Right renal pelvis (tissue), 4 donors: ENCODE measurements at places on chromosomes 4 and X.

DNA sequence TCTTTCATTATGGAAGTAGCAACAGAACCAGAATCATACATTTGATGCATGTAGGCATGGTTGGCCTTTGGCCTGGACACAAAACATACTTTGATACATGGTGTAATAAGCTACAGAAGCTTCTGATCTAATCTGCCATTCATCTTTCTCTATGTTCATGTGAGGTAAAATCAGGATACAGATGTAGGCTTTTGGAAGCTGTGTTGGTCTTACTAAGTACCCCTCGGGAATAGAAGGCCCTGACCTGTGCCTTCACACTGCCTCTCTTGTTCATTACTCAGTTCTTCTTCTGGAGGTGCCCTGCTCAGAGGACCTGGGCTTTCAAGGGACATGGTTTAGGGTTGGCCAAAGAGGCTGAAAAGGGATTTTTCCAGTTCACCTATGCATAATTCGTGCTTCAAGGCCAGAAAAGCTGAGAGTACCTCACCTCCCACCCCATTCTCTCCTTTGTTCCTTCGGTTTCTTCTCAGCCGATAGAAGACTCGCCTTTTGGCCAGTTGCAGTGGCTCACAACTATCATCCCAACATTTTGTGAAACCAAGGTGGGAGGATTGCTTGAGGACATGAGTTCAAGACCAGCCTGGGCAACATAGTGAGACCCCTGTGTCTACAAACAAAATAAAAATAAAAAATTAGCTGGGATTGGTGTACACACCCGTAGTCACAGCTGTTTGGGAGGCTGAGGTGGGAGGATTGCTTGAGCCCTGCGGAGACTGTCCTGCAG lies 25.9 kb downstream of the SNX25 start:
- DNase-seq = no peak

DNA sequence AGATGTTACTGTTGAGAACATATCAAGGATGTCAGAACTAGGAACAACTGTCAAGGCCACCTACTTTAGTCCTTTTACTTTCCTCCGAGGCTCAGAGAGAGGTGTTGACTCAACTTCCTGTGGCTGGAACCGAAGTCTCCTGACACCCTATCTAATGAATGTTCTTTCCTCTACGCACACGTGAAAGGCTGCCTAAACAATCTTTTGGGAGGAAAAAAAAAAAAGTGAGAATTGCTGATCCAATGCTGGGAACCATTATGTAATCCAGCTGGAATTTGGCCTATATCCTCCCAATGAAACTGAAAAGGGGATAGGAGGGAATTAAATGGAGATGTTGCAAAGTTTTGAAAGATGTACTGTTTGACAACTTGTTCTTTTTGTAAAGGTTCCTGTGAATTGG lies 8.3 kb upstream of the MAP7D3 start:
- DNase-seq = no peak

GRCh38 chrX:100995469-100995868 lies 26.0 kb downstream of the ARL13A start:
- DNase-seq = no peak

- DNase-seq = no peak
Measured at GRCh38 chr4:7402526-7402925, 32.2 kb downstream of the PSAPL1 start.

GRCh38 chr4:104975617-104976016 lies 171.1 kb upstream of the TET2 start:
- no peak for DNase-seq

DNA sequence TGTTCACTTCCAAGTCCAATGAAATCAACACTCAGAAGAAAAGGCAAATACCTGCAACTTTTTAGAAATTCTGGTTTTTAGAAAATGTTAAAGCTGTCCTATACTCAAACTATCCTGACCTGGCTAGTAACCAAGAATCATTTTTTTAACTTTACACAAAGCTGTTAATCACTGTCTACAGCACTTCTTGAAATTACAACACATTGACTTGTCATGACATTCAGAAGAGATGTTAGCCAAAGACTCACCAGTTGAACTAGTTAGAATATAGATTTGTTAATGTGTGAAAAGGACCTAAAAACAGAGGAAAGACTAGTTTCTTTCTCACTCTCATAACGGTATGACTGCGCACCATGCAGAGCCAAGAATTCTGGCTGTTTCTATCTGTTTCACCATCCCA lies 98.8 kb downstream of the COX18 start:
- no peak for DNase-seq

- no peak for DNase-seq
Measured at GRCh38 chr4:88690355-88690754, 7.3 kb downstream of the NAP1L5 start.

- DNase-seq = no peak
Measured at GRCh38 chr4:108181704-108182103, 13.0 kb upstream of the LEF1 start.

DNA sequence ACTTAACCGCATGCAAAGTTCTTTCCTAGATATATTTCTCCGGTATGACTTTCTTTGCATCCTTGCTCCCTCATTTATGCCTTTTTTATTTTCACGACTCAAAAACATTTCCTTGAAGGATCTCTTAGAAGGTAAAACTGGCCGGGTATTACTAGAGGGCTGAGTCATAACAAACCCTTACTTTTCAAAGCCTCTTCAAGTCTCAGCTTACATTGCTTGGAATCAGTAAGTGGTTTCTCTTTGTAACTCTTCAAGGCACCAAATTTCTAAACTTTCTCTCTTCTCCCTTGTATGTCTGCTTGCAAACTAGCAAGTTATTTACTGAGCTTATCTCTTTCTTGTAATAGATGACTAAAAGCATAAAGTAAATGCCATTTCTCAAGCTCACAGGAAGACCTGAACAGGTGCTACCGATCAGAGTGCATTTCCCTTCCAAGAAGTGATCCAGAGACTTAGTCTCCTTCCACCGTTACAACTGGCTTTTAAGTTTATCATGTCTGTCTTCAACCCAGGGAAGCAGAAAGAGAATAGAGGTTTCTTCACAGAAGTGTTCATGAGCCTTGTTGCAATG lies 75.5 kb downstream of the ANXA10 start:
- DNase-seq = no peak

GRCh38 chr4:80875642-80876041 lies 154.9 kb upstream of the BMP3 start:
- no peak for DNase-seq

GRCh38 chr4:87419578-87420249 lies 2.7 kb upstream of the NUDT9 start:
- DNase-seq = no peak

GRCh38 chr4:101183221-101183620 lies 164.1 kb downstream of the PPP3CA start:
- DNase-seq = no peak

GRCh38 chr4:136796953-136797352 lies 735.3 kb downstream of the PCDH18 start:
- no peak for DNase-seq

- DNase-seq = no peak
Measured at GRCh38 chr4:156766846-156767245, 204.8 kb downstream of the PDGFC start.

DNA sequence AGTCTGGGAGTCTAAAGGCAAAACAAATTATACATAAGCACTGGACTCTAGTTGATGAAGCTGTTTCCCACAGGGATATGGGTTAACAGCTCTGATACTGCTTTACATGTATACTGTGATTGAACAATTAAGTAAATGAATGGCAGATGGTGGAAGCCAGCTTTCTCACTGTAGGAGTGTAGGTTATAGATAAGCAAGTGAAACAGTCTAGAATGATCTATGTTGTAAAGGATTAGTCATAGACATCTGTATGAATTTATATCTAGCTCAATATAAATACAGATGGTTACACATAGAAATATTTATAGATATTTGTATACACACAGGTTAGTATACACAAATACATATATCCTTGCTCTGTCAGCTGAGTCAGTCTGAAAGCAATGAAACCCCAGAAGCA lies 276.1 kb downstream of the PPARGC1A start:
- DNase-seq = no peak

DNA sequence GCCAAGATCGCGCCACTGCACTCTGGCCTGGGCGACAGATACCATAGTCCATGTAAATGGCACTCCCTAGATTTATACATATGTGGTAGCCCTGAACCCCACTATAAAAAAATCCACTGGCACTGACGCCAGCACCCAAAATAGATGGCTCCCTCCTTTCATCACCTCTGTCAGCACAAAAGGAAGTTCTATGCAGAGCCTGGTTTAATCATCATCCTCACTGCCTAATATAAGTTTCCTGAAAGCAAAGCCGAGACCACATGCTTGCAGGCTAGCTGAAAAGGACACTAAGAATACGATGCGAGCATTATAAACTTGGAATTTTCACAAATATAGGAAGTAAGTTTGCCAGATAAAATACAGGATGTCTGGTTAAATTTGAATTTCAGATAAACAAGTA lies 27.5 kb upstream of the DOCK11 start:
- DNase-seq = no peak

GRCh38 chrX:72247206-72247942 lies 8.5 kb upstream of the ERCC6L start:
- no peak for DNase-seq

DNA sequence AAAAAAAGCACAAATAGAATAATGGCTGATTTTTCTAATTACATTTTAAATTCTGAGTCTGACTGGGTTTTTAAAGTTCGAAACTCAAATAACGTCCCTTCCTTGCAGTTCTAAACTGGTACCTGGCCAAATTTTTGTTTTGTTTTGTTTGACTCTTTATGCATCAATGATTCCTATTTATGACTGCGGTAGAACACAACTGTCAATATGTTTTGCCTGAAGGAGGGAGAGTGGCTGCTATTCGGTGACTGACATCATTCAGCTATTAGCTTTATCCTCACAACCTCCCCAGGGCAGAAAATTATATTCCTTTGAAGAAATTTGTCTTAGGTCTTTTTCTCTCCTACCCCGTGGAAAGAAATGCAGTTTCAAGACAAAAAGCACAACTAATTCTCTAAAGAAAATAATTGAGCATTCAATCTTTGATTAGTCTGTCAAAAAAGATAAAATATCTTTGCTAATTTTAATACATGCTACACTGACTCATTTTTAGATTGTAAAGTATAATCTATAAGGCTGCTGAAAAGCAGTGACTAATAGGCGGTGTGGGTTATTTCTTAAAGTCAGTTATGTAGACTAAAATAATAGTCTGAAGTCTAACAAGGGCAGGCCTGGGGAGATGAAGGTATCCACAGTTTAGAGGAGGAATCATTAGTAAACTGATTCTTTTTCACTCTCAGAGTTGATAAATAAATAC lies 61.9 kb downstream of the TMEM150C start:
- DNase-seq = no peak

DNA sequence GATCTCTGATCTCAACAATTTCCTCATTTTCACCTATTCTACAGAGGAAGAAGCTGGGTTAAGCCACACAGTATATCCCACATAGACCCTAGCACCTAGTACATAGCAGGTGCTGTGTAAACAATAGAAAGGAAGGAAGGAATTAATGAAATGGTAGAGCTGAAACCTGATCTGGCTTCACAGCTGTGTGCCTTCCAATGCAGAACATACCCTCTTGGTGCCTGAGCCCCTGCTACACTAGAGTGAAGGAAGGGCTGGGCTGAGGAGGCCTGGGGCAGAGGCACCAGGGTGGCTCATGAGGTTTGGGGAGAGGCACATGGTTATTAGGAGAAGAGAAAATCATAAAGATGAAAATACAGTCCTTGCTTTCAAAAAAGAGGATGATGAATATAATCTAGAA lies 21.3 kb downstream of the LRRC66 start:
- DNase-seq = no peak

DNA sequence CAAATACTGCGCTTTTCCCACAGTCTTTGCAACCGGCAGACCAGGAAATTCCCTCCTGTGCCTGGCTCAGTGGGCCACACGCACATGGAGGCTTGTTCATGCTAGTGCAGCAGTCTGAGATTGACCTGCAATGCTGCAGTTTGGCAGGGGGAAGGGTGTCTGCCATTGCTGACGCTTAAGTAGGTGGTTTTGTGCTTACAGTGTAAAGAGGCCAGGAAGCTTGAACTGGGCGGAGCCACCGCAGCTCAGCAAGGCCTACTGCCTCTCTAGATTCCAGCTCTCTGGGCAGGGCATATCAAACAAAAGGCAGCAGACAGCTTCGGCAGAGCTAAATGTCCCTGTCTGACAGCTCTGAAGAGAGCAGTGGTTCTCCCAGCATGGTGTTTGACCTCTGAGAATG lies 390.5 kb upstream of the TECRL start:
- no peak for DNase-seq

DNA sequence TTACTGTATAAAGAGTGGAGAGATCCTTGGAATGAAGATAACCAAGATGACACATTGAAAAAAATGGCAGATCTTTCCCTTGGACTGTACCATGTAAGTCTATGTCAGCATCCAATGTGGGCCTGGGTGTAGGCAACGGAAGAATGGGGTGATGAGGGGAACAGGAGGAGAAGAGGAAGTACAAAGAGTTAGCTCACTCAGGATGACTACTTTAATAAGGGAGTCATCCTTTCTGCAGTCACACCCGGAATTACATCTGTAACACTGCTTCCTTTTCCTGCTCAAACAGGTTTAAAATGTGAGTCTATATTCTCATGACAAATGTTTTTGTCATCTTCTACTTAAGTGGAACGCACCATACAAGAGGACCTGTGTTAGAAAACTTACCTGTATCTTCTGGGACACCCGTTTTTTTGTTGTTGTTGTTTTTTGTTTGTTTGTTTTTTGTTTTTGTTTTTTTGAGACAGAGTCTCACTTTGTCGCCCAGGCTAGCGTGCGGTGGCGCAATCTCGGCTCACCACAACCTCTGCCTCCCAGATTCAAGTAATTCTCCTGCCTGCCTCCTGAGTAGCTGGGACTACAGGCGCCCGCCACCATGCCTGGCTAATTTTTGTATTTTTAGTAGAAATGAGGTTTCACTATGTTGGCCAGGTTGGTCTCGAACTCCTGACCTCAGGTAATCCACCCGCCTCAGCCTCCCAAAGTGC lies 18.0 kb downstream of the HPSE start:
- DNase-seq = no peak

DNA sequence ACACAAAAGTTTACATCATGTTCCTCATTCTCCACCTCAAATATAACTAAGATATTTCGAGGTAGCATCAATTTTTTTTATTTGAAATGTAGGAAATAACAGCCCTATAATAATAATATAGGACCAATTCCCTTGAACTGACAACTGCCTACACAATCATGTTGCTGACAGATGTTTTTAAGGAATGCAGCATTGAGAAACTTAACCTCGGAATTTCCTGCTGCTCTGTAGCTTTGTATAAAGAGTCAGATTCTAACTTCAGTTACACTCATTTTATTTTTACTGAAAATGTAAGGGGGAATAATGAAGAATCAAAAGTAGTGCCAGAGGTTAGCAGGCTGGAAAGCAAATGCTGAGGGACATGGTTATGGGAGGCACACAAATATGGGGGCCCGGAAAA lies 235.8 kb downstream of the RBMX2 start:
- DNase-seq = no peak

GRCh38 chrX:69060631-69061408 lies 104.4 kb downstream of the PJA1 start:
- no peak for DNase-seq
